ENCODE measurements at places on chromosomes 11 and 22. TPM values are rescaled to one million over a fixed set of nuclear protein-coding genes. Genes with fewer than 3 reads are reported as not detected.

DNA sequence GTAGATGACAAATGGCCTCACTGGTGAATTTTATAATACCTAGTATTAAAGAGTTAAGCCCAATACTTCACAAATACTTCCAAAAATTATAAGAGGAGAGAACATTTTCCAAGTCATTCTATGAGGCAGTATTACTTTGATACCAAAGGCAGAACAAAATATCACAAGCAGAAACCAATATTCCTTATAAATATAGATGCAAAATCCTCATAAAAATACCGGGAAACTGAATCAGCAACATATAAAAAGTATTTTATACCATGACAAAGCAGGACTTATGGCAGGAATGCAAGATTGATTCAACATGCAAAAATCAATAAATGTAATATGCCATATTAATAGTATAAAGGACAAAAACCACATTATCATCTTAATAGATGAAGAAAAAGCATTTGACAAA, 22.1 kb upstream of the AMPD3 start:
- no peak for DNase-seq

Gene MAPK8IP2
- total RNA-seq, result 0.58 TPM

GRCh38 chr22:41876275-41876674, 38.6 kb downstream of the SHISA8 start:
- DNase-seq, result no peak

DNA sequence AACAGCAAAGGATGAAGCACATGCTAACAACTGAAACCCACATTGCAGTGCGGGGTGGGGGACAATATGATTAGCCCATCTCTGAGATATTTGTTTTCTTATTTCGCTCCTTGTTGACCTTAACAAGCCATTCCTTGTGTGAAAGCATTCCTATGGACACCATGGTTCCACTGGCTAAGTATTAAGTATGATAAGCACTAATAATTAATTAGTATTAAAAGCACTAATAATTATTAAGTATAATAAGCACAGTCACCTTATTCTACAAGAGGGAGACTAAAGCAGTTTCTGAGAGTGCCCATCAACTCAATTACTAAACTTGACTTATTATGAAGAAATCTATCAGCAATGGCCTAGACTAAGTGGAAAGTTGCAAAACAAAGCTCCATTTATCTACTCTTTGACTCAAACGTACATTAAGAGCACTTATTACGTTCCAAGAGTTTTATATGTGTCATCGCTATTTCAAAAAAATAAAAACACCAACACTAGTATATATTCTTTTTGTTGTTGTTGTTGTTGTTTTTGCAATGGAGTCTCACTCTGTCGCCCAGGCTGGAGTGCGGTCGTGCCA, 65.3 kb downstream of the RBFOX2 start:
- DNase-seq, result no peak

Gene KCTD14
- total RNA-seq, result 1.4 TPM

Gene CDC42BPG
- total RNA-seq, result 0.55 TPM

Gene APOA1
- total RNA-seq, result 4.2 TPM

GRCh38 chr22:39308614-39309363, 10.6 kb downstream of the RPL3 start:
- no peak for DNase-seq

GRCh38 chr11:73240190-73240781, 22.2 kb downstream of the P2RY2 start:
- no peak for DNase-seq

Gene C11orf97
- not detected for total RNA-seq

Gene FERMT3
- total RNA-seq, result 58.9 TPM

Gene PDHX
- total RNA-seq, result 57.9 TPM

Gene OR51I1
- total RNA-seq, result not detected

GRCh38 chr11:28966951-28967350, 858.8 kb downstream of the METTL15 start:
- no peak for DNase-seq

DNA sequence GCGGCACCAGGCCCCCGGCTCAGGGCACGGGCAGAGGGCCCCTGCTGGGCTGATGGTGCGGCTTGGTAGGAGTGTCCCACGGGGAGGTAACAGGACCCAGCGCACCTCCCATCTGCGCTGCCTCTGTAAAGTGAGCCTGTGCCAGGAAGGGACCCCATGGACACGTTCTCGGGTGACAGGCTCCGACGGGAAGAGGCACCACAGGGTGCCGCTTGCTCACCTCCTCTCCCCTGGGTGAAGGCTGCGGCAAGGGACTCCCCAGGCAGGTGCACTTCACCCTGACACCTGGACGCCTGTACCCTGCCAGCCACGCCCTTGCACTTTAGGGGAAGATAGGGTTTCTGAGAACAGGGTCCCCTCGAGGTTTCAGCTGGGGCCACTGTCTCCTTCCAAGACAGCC, 48.1 kb downstream of the SHANK2 start:
- DNase-seq, result no peak

Gene PACSIN3
- 14.9 TPM for total RNA-seq

GRCh38 chr11:104957280-104957679, 11.1 kb downstream of the CASP4 start:
- no peak for DNase-seq

Gene RTN4R
- total RNA-seq, result 0.55 TPM

Gene DNAJC4
- 20.4 TPM for total RNA-seq

Gene CD248
- total RNA-seq, result 810 TPM

Gene OR52A5
- not detected for total RNA-seq

DNA sequence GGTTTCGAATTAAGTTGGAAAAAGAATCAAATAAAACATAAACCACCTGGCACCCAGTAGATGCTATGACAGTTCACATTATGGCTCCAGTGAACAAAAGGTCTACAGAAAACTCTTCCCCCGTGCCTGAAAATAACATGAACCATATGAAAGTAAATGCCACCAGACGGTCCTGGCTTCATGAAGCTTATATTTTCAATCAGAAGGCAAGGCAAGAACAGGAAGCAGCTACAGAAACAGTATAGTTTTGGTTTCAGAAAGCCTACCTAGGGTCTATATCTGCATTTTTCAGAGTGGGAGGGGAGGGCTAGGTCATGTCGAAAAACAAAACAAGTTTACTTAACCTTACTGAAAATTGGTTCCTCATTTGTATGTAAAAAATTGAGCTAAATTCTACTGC, 9.8 kb downstream of the RAB30 start:
- DNase-seq, result no peak

Gene AP2A2
- total RNA-seq, result 120 TPM

- no peak for DNase-seq
These were observed 144.1 kb downstream of the BBOX1 start for GRCh38 chr11:27184458-27185312.

DNA sequence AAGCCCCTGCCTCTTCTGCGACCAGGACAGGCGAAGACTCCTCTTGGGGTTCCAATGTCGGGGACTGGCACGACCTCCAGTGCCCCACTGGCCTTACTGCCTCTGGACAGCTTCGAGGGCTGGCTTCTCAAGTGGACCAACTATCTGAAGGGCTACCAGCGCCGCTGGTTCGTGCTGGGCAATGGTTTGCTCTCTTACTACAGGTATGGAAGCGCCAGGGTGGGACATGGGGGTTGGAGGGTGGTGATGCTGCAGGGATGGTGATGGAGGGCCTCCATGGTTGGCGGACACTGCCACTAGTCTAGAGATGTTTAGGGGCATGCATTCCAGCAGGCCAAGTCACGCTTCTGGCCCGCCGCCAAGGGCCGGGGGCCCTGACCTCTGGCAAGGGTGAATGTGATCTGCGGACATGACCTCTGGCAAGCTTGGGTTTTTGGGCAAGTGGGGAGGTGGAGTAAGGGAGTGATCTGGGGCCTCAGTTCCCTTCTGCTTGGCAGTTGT, 727 bp downstream of the OSBP2 start:
- DNase-seq, result no peak

Gene OR51E2
- not detected for total RNA-seq

Gene RAC2
- 26.1 TPM for total RNA-seq

Gene PAAF1
- 12.8 TPM for total RNA-seq

DNA sequence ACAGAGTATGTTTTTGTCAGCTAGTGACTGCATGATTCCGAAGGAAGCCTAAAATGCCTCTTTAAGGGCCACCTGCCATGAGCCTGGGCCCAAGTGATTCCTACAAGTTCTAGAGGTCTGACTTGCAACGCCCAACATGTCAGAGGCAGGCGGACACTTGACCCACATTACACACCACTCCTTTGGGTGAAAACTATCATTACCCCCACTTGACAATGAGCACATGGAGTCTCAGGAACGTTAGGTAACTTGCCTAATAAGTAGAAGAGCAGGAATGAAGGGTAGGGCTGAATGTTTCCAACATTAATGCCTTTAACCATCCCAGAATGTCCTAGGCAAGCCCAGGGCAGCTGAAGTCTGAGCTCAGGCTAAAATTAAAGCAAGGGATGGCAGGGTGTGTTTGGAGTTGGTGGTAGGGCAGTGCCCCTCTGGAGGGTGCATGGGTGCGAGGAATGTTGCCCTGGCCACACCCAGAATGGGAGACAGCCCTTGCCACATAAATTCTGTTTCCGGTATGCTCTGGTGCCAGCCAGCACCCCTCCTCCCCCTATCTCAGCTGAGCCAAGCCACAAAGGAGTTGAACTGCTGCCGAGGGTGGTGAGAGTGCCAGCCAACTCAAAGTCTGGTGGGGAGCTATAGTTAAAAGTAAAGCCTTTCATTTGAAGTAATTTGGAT, 2.5 kb downstream of the PLAAT2 start:
- no peak for DNase-seq

- DNase-seq, result no peak
These were observed 159.4 kb downstream of the BUD13 start for GRCh38 chr11:116613206-116613875.

GRCh38 chr11:21625982-21626381, 566.9 kb upstream of the ANO5 start:
- DNase-seq, result no peak

Gene F2
- not detected for total RNA-seq

GRCh38 chr11:108498816-108499408, 728 bp upstream of the POGLUT3 start:
- no peak for DNase-seq

Gene GAB4
- not detected for total RNA-seq

GRCh38 chr11:115740324-115740723, 236.1 kb upstream of the CADM1 start:
- no peak for DNase-seq

- DNase-seq, result no peak
These were observed 314 bp downstream of the RIC8A start for GRCh38 chr11:207863-208180.

GRCh38 chr22:28703436-28703835, 23.8 kb upstream of the TTC28 start:
- DNase-seq, result no peak

Data from mesenteric fat pad (tissue), 1 donor.